ENCODE measurements at places on chromosomes 1 and 21.

- DNase-seq: no peak
Observed at GRCh38 chr1:42170779-42171621, 6.5 kb upstream of the GUCA2A start.

DNA sequence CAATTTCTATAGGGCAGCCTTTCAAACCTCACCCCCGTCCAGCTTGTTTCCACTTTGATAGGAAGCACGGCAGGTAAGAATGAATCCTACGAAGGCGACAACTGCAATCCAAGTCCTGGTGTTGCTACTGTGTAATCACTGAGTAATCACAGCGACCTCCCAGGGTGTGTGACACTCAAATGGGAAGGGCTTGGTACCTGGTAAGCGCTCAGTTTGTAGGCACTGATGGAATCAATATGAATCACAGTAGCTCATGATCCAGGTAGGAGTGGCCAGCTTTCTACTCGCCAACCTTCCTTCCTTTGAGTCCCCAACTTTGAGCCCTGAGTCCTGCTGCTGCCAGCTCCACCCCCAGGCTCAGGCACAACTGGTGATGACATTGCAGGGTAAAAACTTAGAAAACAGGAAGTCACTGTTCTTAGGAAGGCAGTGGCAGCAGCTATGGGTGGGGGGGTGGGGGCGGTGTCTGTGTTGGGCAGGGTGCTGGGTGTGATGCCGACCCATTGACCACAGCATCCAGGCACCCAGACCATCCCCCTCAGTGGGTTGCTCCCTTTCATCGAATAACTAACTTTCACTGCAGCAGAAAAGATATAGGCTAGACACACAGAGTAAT lies 70.7 kb downstream of the CD247 start:
- peak; percentile 64 for DNase-seq

- no peak for DNase-seq
Observed at GRCh38 chr1:8922962-8923361, 22.7 kb upstream of the CA6 start.

DNA sequence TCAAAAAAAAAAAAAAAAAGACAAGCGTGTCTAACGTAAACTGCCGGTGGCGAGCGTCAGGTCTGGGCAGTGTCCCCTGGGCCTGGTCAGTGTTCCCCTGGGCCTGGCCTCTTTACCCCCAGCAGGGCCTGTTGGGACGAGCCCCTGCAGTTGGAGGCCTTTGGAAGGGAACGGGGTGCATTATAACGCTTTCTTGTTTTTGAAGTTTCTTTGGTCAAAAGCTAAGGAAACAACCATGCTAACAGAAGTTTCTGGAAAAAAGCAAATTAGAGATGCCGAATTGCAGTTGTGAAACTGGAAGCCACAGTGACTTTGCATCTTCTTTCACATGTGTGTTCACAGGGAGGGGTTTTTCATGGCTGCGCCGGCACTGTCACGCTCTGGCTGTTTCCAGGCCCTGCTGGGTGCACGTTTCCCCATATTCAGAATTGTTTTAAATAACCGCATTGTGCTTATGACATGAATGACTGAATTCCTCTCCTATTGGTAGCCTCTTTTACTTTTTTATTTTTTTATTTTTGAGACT lies 16.0 kb downstream of the RRP1 start:
- DNase-seq: no peak

GRCh38 chr1:235278233-235278914 lies 49.6 kb downstream of the ARID4B start:
- DNase-seq: no peak

GRCh38 chr21:37276377-37276776 lies 9.2 kb upstream of the VPS26C start:
- no peak for DNase-seq

- DNase-seq: no peak
Observed at GRCh38 chr1:95236784-95237575, 3.0 kb downstream of the RWDD3 start.

- no peak for DNase-seq
Observed at GRCh38 chr21:43598416-43599120, 60.7 kb downstream of the HSF2BP start.

DNA sequence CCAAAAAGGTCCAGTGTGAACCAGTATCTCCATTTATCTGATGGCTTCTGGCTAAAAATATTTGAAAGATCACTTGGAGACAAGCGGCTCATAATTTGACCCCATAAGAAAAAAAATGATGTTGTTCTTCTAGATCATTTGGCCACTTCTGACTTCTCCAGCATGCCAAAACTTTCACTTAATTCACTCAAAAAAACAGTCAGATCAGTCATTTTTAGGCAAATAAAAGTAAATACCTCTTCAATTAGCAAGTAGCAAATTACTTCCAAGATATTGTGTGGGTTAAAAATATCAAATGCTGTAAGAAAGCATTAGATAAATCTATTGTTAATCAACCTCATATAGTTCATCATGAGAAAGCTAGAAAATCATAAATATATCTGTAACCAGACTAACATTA lies 106.0 kb downstream of the ZC3H11B start:
- no peak for DNase-seq

DNA sequence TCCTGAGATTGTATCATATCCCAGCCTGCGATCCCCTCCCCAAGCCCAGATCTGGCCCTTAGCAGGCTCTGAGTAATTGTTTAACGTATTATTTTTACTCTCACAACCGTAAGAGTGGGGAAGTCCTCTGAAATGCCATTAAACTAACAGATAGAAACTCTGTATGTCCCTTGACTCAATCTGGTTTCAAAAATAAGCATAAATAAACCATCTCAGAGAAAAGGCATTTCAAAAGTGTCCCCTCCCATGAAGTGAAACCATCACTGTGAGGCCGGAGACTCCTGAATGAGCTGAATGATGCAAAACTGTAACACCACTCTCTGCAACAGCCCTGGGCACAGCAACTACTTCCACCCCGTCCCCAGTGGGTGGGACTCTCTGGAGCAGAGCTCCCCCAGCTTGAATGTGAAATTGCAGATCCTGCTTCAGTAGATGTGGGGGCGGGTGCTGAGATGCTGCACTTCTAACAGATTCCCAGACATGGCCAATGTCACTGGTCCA lies 104.1 kb downstream of the SYF2 start:
- no peak for DNase-seq

DNA sequence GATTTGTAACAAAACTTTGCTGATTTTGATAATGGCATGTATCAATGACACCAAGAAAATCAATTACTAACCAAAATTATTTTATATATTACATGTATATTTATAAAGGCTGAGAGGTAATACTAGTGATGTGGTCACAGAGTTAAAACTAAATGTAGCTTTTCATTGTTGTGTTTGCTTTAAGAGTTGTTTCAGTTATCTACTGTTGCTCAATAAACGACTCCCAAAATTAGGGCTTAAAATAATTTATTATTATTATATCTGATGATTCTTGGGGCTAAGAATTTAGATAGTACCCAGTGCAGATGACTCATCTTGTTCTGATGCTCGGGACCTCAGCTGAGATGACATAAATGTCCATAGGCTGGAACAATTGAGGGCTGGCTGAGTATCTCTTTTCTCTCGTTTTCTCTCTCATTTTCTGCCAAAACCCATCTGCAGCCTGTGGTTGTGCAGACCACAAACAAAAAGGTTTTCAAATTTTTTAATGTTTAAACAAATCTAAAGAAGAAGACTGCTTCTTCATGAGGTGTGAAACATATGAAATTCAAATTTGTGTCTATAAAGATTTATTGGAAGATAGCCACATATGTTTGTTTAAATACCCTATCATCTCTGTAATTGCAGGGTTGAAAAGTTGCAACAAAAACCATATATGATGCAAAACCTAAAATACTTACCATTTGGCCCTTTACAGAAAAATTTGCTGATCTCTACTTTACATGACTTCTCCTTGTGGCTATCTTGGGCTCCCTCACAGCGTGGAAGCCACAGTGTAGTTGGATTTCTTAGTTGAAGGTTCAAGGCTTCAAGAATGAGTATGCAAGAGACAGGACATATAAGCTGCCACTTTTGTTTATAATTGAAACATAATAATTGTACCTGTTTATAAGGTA lies 14.8 kb upstream of the PTPRC start:
- no peak for DNase-seq

DNA sequence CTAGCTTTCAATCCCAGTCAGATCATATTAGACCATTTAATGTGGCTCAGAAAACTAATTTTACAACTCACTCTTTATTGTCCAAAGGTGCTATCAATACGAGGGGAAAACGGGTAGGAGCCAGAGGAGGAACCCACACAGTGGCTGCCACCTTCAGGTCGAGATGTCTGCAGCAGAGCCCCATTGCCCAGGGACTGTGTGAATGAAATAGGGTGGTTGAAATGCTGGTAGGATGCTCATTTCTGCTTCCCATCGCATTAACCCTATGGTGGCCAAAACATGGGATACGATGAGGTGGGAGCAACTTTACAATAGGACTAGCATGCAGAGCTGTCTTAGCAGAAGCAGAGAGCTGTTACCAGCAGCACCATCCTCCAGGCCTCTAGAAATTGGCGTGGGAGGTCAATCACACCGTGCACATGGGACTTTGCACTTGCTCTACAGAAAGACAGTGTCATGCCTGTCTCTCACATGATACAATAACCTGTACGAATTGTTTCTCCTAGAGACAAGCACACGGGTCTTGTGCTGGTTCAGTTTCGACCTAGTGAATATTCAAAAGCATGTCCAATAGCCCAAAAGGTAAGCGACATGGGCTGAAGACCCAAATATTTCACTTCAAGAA lies 69.5 kb upstream of the DESI2 start:
- DNase-seq: no peak

- DNase-seq: no peak
Observed at GRCh38 chr1:201566933-201567801, 28.2 kb downstream of the NAV1 start.

GRCh38 chr1:14959059-14959694 lies 194.4 kb upstream of the TMEM51 start:
- DNase-seq: no peak

GRCh38 chr21:35586305-35586704 lies 474.0 kb downstream of the SETD4 start:
- no peak for DNase-seq

DNA sequence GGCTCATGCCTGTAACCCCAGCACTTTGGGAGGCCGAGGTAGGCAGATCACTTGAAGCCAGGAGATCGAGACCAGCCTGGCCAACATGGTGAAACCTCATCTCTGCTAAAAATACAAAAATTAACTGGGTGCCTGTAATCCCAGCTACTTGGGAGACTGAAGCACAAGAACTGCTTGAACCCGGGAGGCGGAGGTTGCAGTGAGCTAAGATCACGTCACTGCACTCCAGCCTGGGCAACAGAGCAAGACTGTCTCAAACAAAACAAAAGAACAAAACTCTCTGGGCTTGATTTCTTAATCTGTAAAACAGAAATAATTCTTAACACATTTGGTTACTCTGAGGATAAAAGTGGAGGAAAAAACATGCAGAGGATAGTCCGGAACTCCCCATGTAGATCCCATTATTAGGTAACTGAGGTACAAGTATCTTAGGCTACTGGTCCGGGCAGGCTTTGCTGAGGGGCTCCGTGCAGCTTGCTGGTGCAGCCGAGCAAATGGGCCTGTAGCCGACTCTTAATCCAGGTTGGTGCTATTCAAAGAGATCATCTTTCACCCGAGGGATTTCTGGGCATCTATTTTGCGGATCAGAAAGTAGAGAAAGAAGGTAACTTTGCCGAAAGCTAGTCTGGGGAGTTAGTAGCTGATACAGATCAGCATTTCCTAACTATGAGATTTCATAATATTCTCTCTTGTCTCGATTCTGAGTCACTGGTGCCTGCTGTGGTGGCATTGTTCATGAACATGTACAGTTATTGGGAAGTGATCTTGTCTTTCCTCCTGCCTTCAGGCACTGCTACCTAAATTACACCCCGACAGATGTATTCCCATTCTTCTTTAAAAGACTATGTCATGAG lies 56.8 kb downstream of the NFIA start:
- no peak for DNase-seq

- DNase-seq: peak; percentile 11
Observed at GRCh38 chr1:175220853-175221556, 28.4 kb upstream of the KIAA0040 start.

GRCh38 chr1:202710070-202711045 lies at the start of gene SYT2:
Gene SYT2, minus strand, starts transcription at chr1:202710454. Its CDS starts 104,682 bp downstream, at chr1:202605772.
- peak; percentile 68 for DNase-seq

DNA sequence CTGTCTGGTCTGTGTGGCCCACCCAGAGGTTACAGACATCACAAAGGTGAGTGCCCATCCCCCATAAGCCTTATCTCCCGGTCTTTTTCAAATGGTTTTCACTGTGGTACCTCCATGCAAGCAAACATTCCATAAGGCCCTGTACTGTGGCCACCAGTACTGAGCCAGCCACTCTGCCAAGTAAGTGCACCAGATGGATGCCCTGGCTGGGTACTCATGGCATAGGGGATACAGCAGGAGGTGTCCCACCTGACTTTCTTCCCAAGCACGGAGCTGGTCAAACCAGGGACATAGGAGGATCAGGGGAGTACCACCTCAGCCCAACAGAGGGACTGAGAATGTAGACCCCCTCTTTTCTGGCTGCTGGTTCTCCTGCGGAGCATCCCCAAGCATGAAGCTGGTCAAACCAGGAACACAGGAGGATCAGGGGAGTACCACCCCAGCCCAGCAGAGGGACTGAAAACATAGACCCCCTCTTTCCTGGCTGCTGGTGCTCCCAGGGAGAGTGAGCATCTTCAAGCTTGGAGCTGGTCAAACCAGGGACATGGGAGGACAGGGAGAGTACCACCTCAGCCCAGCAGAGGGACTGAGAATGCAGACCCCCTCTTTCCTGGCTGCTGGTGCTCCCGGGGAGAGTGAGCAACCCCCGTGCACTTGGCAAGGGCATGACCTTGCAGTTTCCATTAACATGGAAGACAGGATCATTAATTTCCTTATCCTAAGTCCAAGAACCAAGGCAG lies 81.8 kb upstream of the KLHDC7A start:
- DNase-seq: no peak

- DNase-seq: no peak
Observed at GRCh38 chr1:37778654-37779053, 13.7 kb upstream of the EPHA10 start.

- no peak for DNase-seq
Observed at GRCh38 chr1:110672753-110673108, 2.0 kb downstream of the KCNA3 start.

GRCh38 chr1:93437976-93438605 lies 9.8 kb upstream of the FNBP1L start:
- peak; percentile 49 for DNase-seq

GRCh38 chr1:18992646-18993045 lies 36.2 kb upstream of the IFFO2 start:
- DNase-seq: no peak

Measured in hepatocyte (in vitro differentiated cells).